ENCODE measurements at places on chromosomes 2 and 18. TPM values are rescaled to one million over a fixed set of nuclear protein-coding genes. Genes with fewer than 3 reads are reported as not detected.

- no peaks in the 10 kb centered on the region for H3K4me1 ChIP-seq
- no peak overlapping the region for H3K27ac ChIP-seq
- H3K4me3 ChIP-seq, result no peak overlapping the region
- no peak for DNase-seq
These were observed 103.5 kb downstream of the ADD2 start for GRCh38 chr2:70664525-70664924.

- H3K36me3 ChIP-seq, result peaks cover 53% of the 10 kb centered on the region
- H3K27ac ChIP-seq, result no peak overlapping the region
- DNase-seq, result no peak
- no peak overlapping the region for H3K4me3 ChIP-seq
These were observed 172.2 kb upstream of the MYO3B start for GRCh38 chr2:170005702-170006101.

DNA sequence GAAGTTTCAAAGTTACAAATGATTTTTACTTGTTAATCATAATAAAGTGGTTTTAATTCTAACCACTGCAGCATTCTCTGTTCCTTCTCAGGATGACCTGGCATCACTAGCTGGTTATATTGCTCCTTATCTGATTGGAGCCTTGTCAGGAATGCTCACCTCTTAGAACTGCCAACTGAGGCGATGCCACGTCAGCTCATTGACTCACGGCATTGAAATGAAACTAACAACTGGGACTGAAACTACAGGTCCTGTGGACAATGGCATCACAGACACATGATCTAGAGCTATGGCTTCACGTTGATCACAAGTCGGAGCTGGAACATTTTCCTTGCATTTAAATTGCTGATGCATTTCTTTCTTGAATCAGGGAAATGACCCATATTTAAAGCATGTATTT is 54.9 kb upstream of the MAP2 start:
- H3K4me3 ChIP-seq, result no peak overlapping the region
- no peaks in the 10 kb centered on the region for H3K4me1 ChIP-seq
- H3K36me3 ChIP-seq, result no peaks in the 10 kb centered on the region
- H3K27ac ChIP-seq, result no peak overlapping the region

DNA sequence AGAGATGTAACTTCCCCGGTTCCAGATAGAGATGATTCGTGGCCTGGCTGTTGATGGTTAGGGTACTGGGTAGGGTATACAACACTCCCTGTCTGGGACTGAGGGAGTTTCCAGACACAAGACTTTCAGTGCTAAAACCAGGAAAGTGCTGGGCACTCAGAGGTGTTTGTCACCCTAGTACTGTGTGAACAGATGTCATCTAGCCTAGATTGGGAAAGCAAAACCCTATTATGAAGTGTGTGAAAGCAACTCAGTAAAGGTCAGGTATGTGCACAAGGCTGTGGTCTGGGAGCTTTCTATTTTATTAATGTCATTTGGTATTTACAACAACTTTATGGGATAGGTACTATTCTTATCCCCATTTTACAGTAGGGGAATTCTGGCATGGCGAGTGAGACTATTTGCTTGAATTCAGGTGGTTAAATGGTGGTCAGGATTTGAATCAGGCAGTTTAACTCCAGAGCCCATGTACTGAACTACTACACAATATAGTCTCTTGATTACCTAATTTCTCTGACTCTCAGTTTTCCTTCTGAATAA is 2.6 kb downstream of the BZW1 start:
- peak overlapping the region; percentile 2 for H3K4me3 ChIP-seq
- peaks cover 56% of the 10 kb centered on the region for H3K36me3 ChIP-seq
- H3K4me1 ChIP-seq, result peaks cover 26% of the 10 kb centered on the region
- no peak for DNase-seq

GRCh38 chr18:3529077-3529476 is 79.1 kb downstream of the TGIF1 start:
- H3K27ac ChIP-seq, result no peak overlapping the region
- no peak overlapping the region for H3K4me3 ChIP-seq
- H3K36me3 ChIP-seq, result no peaks in the 10 kb centered on the region
- no peak for DNase-seq
- no peaks in the 10 kb centered on the region for H3K4me1 ChIP-seq

DNA sequence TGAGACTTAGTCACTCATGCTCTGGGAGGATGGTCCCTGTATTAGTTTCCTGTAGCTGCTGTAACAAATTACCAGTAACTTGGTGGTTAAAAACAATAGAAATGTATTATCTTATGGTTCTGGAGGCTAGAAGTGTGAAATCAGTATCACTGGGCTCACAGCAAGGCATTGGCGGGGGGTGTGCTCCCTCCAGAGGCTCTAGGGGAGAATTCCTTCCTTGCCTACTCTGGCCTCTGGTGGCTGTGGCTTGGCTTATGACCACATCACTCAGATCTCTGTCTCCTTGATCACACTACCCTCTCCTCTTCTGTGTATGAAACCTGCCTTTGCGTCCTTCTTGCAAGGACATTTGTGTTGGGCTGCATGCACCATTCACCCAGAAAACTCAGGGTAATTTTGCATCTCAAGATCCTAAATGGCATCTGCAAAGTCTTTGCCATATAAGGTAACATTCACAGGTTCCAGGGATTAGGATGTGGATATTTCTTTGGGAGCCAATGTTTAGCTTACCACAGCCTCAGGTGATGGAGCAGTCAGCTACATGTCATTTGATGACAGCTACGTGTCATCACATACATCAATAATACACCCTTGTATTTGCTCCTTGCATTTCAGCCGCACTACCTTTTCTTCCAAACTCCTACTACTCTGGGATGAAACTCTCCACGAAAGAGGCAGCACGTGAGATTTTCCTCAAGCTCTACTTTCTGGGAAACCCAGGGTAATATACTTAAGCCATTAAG is 49.6 kb upstream of the POU3F3 start:
- H3K27ac ChIP-seq, result no peak overlapping the region
- no peak overlapping the region for H3K4me3 ChIP-seq
- no peaks in the 10 kb centered on the region for H3K36me3 ChIP-seq
- no peaks in the 10 kb centered on the region for H3K27me3 ChIP-seq
- no peak for DNase-seq

- no peak for DNase-seq
- H3K27ac ChIP-seq, result no peak overlapping the region
- H3K27me3 ChIP-seq, result no peaks in the 10 kb centered on the region
These were observed 237.5 kb upstream of the FAM98A start for GRCh38 chr2:33836628-33837027.

DNA sequence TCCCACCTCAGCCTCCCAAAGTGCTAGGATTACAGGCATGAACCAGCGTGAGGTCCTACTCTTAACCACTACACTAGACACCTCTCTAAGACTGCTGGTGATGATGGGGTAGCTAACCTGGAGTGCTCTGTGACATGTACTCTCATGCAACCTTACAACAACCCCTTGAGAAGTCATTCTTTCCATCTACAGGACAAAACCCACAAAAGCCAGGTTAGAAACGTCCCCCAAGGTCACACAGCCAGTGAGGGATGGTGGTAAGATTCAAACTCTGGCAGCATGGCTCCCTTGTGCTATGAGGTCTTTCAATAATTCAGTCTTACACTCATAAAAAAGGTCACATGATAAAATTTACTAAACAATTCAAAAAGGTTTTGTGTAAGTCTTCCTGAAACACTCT is 94.8 kb upstream of the SERTAD2 start:
- H3K4me3 ChIP-seq, result no peak overlapping the region
- no peak for DNase-seq
- no peaks in the 10 kb centered on the region for H3K27me3 ChIP-seq
- H3K4me1 ChIP-seq, result peaks cover 14% of the 10 kb centered on the region

GRCh38 chr2:18950361-18950851 is 361.0 kb upstream of the NT5C1B start:
- no peaks in the 10 kb centered on the region for H3K27me3 ChIP-seq
- H3K27ac ChIP-seq, result no peak overlapping the region
- DNase-seq, result no peak
- H3K4me1 ChIP-seq, result no peaks in the 10 kb centered on the region

DNA sequence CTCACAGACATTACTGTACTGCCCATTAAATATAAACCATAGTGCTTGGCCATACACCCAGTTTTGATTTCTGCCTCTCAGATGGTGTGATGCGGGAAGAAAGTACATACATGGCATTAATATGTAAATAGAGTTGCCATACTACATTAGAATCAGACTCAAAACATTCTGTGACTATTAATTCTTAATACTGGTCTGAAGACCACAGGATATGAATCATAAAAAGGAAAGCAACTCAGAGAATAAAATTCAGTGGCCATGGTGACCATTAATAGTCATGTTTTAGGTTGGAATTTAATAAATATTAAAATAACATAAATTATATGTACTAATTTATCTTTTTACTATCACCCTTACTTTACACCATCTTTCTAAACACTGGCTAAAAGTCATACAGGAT is 33.0 kb upstream of the WDR75 start:
- no peaks in the 10 kb centered on the region for H3K27me3 ChIP-seq
- H3K27ac ChIP-seq, result peak overlapping the region; percentile 65
- H3K4me1 ChIP-seq, result no peaks in the 10 kb centered on the region
- DNase-seq, result no peak

GRCh38 chr2:73035899-73036711 is 35.4 kb downstream of the SFXN5 start:
- H3K36me3 ChIP-seq, result peaks cover 42% of the 10 kb centered on the region
- H3K4me3 ChIP-seq, result no peak overlapping the region
- H3K4me1 ChIP-seq, result no peaks in the 10 kb centered on the region
- no peaks in the 10 kb centered on the region for H3K27me3 ChIP-seq
- no peak overlapping the region for H3K27ac ChIP-seq

GRCh38 chr2:25430556-25430955 is 88.8 kb upstream of the DNMT3A start:
- H3K27me3 ChIP-seq, result no peaks in the 10 kb centered on the region
- no peaks in the 10 kb centered on the region for H3K4me1 ChIP-seq
- H3K36me3 ChIP-seq, result no peaks in the 10 kb centered on the region
- H3K27ac ChIP-seq, result no peak overlapping the region

DNA sequence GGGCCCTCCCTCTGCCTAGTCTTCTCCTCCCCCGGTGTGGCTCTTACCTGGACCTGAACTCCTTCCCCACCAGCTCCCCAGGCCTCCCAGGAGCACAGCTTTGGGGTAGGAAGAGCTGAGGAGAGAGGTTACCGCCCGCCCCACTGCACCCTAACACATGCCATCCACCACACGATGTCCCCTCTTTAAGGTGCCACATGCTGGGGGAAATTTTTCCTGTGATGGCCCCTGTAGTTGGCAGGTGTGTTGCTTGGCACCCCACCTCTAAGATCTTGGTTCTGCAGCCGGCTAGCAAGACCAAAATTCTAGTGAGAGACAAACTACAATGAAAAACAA is 6.9 kb upstream of the TEX261 start:
- no peaks in the 10 kb centered on the region for H3K4me1 ChIP-seq
- H3K27ac ChIP-seq, result no peak overlapping the region
- no peaks in the 10 kb centered on the region for H3K36me3 ChIP-seq
- DNase-seq, result no peak
- no peak overlapping the region for H3K4me3 ChIP-seq
- H3K27me3 ChIP-seq, result no peaks in the 10 kb centered on the region

DNA sequence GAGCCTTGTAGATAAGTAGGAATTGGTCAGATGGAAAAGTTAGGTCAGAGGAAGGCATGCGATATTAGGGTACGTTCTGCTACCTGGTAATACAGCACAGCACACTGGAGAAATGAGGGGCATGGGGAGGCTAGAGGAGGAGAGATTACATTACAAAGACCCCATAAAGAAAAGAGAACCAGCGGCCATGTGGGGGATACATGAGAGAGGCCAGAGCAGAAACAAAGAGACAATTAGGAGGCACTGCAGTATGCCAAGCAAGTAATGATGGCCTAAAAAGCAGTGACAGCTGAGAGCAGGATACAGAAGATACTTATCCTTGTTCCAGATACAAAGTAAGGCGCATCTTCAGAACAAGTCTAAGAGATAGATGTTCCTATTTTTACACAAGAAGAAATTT is 40.0 kb downstream of the TXNL1 start:
- no peak overlapping the region for H3K27ac ChIP-seq
- no peak overlapping the region for H3K4me3 ChIP-seq
- peaks cover 2% of the 10 kb centered on the region for H3K36me3 ChIP-seq
- no peaks in the 10 kb centered on the region for H3K4me1 ChIP-seq
- no peak for DNase-seq

DNA sequence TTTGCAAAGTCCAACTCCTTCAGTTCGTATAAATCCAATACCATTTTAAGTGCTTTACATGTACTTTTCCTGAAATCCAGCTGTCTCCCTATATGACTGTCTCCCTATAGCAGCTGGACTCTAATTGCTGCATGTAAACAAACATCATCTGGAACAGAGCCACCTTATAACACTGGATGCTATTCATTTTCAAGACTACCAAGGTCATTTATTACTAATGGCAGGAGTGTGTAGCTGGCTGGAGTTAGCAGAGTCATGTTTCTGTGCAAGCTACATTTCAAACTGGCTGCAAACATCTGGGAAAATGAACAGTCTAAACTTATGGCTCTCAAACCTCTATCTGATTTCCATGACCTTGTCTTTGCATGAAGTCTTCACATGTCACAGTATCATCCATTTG is 575.2 kb downstream of the PIK3C3 start:
- no peak for DNase-seq
- H3K4me3 ChIP-seq, result no peak overlapping the region
- H3K27ac ChIP-seq, result no peak overlapping the region
- no peaks in the 10 kb centered on the region for H3K36me3 ChIP-seq

- no peak for DNase-seq
- H3K4me3 ChIP-seq, result no peak overlapping the region
- no peaks in the 10 kb centered on the region for H3K27me3 ChIP-seq
- no peaks in the 10 kb centered on the region for H3K4me1 ChIP-seq
- no peaks in the 10 kb centered on the region for H3K36me3 ChIP-seq
- no peak overlapping the region for H3K27ac ChIP-seq
These were observed 222.6 kb upstream of the LRRTM1 start for GRCh38 chr2:80527119-80527518.

DNA sequence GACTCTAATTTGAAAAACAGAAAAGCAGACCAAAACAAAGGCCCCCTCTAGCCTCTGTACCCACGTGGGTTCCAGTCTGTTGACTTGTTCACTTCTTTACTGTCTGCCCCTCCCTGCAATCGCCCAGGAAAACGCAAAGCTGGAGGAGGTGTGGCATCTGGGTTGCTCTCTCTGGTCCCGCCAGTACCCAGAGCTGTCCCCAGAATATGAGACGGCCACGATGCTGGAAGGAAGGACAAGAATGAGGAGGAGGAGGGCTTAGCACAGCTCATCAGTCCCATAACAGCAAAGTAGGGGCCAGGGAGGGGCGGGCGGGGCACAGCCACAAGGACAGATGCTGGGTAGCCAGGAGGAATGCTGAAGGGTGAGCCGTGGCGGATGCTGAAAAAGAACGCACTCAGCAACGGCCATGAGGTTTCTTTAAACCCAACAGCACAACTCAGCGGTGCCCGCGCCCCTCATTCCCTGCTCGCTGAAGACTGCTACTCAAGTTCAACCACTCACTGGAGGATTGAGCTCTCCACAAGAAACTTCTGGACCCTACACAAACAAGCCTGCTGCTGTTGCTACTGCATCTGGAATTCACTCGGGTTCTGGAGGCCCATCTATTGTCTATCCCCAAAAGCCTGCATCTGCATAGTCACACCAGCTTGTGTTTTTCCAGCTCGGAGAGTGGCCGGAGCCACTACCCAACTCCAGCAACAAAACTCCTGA is 187.7 kb downstream of the HDAC4 start:
- no peak overlapping the region for H3K4me3 ChIP-seq
- H3K27ac ChIP-seq, result peak overlapping the region; percentile 73
- DNase-seq, result no peak
- H3K36me3 ChIP-seq, result no peaks in the 10 kb centered on the region

BOLL gene
- not detected for total RNA-seq

AQP12A gene
- not detected for total RNA-seq

PRKAG3 gene
- total RNA-seq, result not detected

LIPG gene
- 0.44 TPM for total RNA-seq

TGOLN2 gene
- 104 TPM for total RNA-seq

DNAJC5G gene
- total RNA-seq, result not detected

GKN1 gene
- total RNA-seq, result not detected

Measured in tibial nerve (tissue), 4 donors.